ENCODE measurements at places on chromosomes 12 and 14.

DNA sequence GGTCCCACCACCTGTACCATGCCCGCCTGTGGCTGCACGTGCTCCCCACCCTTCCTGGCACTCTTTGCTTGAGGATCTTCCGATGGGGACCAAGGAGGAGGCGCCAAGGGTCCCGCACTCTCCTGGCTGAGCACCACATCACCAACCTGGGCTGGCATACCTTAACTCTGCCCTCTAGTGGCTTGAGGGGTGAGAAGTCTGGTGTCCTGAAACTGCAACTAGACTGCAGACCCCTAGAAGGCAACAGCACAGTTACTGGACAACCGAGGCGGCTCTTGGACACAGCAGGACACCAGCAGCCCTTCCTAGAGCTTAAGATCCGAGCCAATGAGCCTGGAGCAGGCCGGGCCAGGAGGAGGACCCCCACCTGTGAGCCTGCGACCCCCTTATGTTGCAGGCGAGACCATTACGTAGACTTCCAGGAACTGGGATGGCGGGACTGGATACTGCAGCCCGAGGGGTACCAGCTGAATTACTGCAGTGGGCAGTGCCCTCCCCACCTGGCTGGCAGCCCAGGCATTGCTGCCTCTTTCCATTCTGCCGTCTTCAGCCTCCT, 1.1 kb downstream of the INHBE start:
- DNase-seq, result peak; percentile 61

- DNase-seq, result peak; percentile 91
Measured at GRCh38 chr12:94779485-94779884, 129.1 kb upstream of the TMCC3 start.

DNA sequence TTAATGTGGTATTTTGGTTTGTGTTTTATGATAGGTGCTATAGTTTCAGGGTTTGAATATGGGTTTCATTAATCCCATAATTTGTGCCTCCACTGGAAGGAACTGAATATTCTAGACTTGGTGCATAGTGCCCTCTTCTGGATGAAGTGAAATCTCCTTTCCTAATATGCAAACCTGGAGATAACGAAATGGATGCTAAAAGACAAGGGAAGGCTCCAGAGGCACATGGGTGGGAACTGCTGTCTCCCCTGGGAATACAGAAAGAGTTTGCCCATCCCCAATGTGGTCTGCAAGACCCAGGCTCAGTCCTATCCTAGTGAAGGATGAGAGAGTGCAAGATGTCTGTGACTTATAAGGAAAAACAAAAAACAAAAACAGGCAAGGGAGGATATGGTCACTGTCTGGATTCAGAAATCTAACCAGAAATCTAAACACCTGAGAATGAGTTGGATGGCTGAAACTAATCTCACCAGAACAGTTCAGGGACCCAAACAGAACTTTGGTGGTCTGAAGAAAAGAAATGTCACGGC, 142.3 kb upstream of the TMPO start:
- peak; percentile 55 for DNase-seq

DNA sequence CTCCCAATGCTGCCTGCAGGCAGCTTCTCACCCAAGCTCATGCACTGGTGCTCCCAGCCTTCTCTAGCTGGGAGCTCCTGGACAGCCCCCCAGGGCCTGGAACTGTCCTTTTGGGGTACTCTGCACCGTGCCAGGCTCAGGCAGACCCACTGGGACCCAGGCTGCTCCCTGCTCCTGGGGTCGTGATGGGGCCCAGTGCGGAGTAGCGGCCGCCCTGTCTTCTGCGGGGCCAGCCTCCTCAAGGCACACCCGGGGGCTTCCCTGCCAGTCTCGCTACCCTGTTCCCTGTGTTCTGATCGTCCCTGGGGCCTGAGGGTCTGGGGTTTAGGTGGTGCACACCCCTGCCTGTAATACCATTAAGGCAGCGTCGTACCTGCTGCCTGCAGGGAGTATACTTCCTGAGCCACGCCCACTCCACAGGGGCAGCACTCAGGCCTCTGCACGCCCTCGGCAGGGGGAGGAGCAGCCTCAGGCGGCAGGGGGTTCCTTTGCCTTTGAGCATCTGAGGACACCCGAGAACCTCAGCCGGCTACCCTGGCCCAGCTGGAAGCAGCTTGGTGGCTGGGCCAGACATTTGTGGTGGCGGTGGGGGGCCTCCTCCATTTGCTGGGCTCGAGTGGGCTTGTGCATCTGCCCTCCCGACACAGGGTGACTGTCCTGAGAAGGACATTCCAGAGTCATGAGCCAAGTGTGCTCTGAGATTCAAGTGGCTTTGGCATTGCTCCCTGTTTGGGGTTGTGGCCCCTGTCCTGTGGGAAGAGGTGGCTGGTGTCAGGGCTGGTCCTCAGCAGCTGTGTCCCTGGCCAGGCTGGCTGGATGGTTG, 9.2 kb upstream of the CRIP2 start:
- DNase-seq, result peak; percentile 45

DNA sequence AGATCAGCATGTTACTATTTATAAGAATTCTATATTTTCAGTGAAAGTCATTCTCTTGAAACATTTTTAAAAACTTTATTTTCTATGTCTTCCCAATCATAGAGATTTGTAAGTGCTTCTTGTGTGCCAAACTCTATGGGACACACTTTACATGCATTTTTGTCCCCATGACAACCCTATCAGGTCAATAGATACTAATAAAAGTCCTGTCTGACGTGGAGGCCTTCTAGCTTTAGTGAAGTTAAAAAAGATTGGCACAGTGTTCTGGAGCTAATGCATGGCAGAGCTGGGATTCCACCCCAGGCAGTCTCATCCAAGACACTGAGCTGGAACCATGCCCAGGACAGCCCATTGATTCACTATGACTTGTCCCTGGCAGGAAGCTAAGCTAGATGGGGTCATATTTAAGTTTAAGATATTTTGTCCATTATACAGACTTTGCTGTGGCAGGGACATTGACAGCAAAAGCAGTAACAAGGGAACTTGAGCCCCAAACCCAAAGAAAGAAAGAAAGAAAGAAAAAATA, 28.1 kb downstream of the TTC6 start:
- DNase-seq, result peak; percentile 97

DNA sequence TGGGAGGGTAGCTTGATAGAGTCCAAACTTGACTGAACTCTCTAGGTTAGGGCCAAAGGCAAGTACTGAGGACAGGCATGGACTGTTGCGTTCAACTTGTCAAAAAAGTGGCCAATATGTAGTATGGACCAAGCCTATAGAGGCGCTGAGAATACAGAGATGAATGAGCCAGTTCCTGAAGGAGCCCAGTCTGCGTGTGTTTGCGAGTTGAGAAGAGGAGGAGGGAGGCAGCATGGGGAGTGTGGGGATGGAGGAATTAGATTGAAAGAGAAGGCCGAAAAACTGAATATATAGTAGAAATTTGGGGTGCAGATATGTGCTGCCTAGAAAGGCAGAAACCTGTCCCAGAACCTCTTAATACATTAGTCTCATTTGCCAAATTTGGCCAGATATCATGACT, 412.4 kb downstream of the PCNX1 start:
- DNase-seq, result peak; percentile 46

GRCh38 chr12:39866135-39866534, 239.7 kb downstream of the SLC2A13 start:
- DNase-seq, result no peak

GRCh38 chr12:4027412-4027811, 154.2 kb upstream of the PARP11 start:
- peak; percentile 33 for DNase-seq

- no peak for DNase-seq
Measured at GRCh38 chr12:67590149-67590790, 58.3 kb upstream of the DYRK2 start.

DNA sequence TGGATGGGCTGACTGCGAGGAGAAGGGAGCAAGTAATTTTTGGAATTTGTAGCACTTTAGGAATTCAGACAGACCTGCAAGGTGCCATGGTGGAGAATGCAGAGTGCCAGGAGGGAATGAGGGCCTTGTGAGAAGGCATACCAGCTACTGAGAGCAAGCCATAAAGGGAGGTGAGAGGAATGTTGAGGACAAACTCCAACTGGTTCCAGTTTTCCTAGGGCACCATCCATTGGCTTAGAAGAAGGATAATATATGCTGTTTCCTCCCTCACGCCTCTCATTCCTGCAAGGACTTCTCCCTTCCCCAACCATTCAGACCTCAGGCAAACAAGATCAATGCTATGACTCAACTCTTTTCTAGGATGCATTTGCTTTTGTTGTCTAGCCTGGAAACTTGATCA, 11.2 kb upstream of the DAAM1 start:
- DNase-seq, result no peak

- no peak for DNase-seq
Measured at GRCh38 chr12:124939079-124939420, 24.6 kb upstream of the UBC start.

GRCh38 chr14:92959189-92959531, 36.2 kb downstream of the CHGA start:
- DNase-seq, result no peak

DNA sequence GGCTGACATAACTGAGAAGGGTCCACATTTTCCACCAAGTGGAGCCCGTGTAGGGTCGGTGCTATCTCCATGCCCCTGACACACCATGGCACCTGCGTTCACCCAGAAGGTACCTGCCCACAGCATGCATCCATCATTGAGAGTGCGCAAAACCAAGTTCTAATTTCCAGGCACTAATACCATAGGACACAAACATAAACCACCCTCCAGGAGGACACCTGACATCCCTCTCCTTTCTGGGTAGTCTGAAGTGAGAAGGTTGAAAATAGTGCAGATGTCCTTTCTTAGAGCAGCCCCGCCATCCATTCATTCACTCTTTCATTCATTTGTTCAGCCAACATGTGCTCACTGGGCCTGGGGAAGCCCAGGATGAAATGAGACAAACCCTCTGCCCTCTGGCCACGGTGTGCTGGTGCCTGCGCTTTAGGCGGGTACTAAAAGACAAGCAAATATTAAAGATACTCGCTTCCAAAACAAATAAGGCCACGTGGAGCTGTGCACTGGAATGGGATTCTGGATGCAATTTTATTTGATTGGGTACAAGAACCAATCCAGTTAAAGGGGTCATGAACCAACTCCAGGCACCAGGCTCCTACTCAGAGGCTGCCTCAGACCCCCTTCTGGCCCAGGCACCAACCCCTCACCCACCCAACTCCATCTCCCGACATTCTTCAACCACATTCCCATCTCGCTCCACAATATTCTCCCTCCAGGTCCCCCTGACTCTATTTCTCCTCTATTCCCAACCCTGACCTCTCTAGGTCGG, 1.2 kb downstream of the TTC7B start:
- no peak for DNase-seq

- no peak for DNase-seq
Measured at GRCh38 chr14:68691031-68691791, 101.7 kb downstream of the ZFP36L1 start.

DNA sequence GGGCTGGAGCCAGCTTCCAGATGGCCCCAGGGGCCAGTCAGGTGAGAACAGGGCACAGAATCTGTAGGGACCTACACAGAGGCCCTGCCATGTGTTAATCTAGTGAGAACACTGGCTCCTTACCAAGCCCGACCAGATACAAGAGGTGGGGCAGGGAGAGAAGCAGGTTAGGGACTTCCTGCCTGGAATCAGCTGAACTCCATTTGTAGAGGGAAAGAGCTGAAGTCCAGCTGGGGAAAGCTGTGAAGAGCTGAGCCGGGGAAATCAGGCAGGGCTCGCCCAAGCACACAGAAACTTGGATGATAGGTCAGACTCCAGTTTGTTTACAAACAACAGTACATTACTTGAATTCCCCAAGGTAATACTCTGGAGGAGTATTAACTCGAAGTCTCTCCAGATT, 46.7 kb downstream of the PTGER2 start:
- DNase-seq, result no peak

DNA sequence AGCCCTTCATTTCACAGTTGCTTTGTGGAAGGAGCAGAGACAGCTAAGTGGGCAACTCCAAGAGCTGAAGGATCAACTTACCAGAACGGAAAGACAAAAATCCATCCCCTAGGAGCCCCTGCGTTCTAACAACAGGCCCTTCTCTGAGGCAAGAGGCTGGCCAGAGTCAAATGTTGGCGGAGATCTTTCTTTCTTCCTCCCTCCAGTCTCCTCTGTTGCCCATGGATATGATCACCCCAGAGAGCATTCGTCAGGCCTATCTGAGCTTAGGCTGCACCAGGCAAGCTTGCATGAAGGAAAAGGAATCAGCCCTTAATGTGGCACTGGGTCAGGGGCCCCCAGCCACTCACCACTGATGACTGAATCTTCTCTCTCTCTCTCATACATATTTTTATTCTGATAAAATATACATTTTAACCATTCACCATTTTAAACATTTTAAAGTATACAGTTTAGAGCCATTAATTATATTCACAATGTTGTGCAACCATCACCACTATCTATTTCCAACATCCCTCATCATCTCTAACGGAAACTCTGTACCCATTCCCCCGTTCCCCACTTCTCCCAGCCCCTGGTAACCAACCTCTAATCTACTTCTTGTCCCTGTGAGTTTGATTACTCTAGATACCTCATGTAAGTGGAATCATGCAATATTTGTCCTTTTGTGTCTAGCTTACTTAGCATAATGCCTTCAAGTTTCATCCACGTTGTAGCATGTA, 52.9 kb upstream of the CCND2 start:
- DNase-seq, result no peak

DNA sequence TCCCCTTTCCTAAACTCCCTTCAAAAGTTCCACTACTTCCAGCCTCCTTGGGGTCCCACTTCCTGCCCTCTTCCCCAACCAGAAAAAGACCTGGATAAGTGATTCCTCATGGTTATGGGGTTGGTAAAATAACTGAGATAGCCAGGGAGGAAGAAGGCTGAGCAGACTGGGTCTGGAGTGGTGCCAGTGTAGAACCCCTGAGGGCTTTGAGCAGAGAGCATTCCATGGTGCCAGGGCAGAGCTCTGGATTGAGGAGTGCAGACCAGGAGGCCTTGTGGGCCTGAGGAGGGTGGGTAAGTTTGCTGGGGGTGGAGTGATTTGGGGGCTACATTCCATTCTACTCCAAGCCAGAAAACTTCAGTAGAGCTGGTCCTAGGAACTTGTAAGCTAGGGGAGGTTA, 9.5 kb upstream of the CISTR start:
- DNase-seq, result no peak

DNA sequence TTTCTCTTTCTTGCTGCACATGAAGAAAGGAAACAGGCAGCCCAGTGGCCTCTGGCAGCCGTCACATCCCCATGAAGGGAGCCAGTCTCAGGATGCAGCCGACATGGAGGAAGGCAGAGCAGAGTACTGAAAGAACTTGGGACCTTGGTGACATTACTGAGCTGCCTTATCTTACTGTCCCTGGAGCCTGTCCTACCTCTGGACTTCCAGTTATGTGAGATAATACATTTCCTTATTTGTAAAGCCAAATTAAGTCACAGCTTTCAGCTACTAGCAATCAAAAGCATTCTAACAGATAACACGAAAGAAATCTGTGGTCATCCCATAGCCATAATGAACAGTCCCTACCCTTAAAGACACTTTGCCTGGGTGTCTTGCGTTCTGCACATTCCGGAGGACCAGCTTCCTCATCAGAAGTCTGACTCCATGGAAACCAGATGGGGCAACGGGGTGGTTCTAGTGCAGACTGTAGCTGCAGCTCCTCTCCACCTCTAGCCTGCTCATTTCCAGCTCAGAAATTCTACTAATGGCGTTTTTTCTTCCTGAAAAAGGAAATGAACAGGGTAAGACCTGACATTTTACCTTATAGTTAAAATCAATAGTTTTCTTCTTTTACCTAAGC, 7.8 kb upstream of the EGLN3 start:
- no peak for DNase-seq
